Activated T-cell treated with anti-CD3 and anti-CD28 coated beads for 1 hour (primary cell): ENCODE measurements at places on chromosomes 7 and 10.
A peak's percentile ranks its signal among the peaks of the same experiment; 100 is the strongest.

DNA sequence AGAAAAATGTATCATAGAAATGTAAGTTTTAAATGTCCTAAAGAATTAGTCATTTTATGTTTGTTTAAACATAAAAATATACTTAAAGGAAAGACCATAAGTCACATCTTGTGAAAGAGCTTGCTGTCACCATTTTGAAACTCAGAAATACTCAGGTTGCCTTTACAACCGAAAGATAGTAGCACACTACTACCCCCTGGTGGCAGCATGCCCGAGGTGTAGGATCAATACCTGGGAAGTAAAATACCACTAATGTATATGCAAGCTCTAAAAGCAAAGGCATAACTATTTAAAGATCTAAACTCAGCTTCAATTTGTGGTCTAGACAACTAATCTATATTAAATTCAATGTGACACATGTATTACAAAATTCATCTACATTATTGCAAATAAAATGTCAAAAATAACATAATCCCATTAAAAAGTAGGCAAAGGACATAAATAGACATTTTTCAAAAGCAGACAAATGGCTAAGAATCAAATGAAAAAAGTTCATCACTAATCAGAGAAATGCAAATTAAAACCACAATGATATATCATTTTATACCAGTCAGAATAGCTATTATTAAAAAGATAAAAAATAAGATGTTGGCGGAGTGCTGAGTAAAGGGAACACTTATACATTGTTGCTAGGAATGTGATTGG, 47.7 kb upstream of the FGL2 start:
- DNase-seq = peak; percentile 86

- no peak for DNase-seq
These were observed 88.0 kb downstream of the CREM start for GRCh38 chr10:35214607-35215020.

GRCh38 chr7:49848211-49848841, 74.9 kb downstream of the VWC2 start:
- DNase-seq = no peak

DNA sequence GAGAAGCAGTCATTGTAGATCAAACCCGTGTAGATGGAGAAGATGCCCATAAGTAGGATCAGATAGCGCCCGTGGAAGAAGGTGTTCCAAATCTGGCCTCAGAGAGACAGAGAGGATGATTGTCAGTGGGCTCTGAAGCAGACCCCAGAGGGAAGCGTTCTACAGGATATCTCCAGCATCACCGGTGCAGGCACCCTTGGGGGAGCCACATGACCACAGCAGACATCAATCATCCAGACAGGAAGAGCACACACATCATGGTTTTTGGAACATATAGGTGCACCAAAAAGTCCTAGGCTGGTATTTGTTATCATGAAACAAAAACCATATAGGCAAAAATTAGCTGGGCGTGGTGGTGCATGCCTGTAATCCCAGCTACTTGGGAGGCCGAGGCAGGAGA, 44.0 kb upstream of the SVOPL start:
- no peak for DNase-seq

DNA sequence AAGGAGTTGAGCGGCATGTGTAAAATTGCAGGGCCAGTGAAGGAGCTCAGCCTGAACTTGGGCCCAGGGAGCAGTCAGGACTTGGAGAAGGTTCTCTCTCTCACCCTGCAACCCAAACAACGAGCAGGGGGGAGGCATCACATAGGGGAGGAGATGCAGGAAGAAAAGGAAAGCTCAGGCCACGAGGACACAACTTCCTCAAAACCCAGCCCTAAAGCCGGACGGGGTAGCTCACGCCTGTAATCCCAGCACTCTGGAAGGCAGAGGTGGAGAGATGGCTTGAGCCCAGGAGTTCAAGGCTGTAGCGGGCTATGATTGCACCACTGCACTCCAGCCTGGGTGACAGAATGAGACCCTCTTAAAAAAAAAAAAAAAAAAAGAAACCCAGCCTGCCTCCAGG, 629.1 kb downstream of the PARD3 start:
- DNase-seq = no peak

- DNase-seq = no peak
These were observed 40.7 kb downstream of the RALA start for GRCh38 chr7:39664057-39664456.

DNA sequence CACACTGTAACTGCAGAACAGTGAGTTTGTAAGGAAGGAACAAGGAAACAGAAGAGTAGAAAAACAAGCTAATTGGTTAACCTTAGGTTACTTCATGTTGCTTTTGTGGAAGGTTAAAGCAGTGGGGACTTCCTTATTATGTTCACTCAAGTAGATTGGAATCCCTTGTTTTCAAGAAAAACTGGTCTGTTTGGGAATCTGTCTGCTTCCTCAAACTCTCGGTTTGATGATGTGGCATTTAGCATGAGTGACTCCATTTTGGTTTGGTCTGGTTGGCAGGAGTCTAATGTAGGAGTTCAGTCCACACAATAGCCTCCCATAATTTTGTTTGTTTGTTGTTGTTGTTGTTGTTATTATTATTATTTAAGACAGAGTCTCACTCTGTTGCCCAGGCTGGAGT, 3.8 kb upstream of the TRIM56 start:
- DNase-seq = no peak

DNA sequence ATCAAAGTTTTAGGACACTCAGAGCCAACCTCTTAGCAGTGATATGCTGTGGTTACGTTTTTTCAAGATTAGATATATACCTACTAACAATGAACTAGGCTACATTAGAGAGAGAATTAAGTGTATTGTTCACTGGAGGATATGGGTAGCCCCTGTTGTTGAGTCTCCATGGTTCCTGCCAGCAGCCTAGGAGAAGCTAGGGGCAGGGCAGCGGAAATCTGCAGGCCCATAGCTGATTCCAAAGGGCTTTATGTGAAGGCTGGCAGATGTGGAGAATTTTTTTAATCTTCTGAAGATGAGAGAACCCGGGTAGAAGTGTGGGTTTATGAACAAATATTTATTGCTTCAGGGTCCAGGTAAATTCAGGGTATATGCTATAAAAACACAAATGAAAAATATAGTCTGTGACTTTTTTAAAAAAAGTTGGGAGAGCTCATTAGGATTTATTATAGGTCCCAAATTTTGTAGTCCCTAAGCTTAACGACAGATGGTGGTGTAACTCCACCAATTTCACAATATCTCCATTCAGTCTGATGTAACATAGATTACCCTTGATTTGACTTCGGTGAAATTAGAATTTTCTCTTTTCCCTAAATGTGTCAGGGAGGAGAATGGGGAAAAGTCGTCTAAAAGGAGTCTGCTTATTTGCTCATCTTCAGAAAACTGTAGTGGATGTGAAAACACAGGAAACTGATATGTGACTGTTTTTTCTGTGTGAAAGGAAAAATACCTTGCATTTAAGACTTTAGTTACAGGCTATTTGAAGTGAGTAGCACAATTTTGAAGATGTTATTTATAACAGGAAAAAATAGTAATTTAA, 163.0 kb upstream of the PPP1R3A start:
- no peak for DNase-seq

GRCh38 chr7:158827411-158828132, 1.7 kb downstream of the ESYT2 start:
- no peak for DNase-seq

- DNase-seq = no peak
These were observed 27.1 kb downstream of the ZNF800 start for GRCh38 chr7:127365164-127365956.

GRCh38 chr10:3364768-3365480, 192.3 kb upstream of the PITRM1 start:
- no peak for DNase-seq

DNA sequence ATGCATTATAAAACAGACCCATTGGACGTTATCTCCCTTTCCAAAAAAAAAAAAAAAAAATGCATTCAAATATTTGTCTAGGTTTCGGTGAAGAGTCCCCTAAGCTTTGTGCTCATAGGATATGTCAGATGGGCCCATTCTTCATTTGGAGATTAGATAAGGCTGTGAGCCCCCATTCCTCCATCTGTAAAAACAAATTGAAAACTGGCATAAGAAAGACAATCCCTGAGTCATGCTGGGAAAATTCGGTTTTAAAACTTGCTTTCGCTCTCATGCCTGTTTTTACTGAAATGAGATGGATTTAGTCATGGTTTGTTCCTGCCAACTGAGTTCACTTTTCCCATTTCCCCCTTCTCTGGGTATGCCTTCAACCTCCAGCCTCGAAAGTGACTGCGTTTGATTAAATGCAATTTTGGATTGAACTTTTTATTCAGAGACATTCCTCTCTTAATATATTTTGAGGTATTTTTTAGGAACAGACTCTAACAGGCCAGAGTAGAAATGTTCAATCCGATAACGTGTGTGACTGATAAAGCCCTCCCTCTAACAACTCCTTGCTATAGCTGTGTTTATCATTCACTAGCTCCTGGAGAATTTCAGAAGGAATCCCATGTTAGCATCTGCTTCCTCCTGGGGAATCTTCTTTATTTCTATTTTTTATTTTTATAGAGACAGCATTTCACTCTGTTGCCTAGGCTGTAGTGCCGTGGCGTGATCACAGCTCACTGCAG, 190.9 kb upstream of the LYZL2 start:
- DNase-seq = no peak

- no peak for DNase-seq
These were observed 114.7 kb upstream of the ADCY1 start for GRCh38 chr7:45459476-45459875.

- DNase-seq = no peak
These were observed 10.0 kb downstream of the CAV1 start for GRCh38 chr7:116534790-116535189.

DNA sequence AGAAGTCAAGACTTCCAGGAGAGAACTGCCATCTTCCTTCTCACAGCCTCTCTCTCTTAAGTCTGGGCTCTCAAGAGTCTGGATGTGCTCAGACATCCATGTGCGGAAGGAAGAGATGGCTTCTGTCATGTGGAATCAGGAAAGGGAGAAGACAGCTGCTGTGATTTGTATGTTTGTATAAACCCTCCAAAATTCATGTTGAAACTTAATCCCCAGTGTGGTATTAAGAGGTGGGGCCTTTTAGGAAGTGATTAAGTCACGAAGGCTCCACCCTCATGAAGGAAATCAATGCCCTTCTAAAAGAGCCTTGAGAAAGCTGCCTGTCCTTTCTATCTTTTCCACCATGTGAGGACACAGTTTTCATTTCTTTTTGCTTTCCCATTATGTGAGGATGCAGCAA, 73.9 kb upstream of the PTN start:
- DNase-seq = no peak

DNA sequence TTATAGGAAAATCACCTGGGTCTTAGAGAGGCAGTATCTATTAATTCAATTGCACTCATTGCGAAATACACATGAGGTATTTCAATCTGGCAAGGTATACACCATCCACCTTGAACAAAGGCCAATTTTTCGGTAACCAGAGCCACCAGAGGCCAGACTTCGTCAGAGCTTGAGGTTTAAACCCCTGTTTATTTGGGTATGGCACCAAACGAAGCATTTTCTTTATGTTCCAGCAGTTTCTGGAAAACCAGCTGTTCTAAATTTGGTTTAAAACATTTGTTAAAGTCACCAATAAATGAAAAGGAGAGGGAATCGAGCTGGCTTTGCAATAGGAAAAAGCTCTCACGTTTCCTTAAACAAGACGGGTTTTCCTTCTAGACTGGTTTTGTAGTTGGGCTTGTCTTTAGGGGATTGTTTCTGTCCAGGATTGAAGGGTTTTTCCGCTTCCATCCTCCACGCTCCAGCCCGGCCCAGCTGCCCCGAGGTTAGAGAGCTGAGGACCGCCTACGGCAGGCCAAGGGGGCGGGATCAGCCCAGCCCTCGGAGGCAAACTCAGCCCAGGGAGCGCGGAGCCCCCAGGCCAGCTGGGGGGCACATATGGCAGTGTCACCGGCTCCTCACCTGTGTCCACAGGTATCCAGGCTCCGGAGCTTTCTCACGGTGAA, 539.4 kb upstream of the MGMT start:
- DNase-seq = no peak

DNA sequence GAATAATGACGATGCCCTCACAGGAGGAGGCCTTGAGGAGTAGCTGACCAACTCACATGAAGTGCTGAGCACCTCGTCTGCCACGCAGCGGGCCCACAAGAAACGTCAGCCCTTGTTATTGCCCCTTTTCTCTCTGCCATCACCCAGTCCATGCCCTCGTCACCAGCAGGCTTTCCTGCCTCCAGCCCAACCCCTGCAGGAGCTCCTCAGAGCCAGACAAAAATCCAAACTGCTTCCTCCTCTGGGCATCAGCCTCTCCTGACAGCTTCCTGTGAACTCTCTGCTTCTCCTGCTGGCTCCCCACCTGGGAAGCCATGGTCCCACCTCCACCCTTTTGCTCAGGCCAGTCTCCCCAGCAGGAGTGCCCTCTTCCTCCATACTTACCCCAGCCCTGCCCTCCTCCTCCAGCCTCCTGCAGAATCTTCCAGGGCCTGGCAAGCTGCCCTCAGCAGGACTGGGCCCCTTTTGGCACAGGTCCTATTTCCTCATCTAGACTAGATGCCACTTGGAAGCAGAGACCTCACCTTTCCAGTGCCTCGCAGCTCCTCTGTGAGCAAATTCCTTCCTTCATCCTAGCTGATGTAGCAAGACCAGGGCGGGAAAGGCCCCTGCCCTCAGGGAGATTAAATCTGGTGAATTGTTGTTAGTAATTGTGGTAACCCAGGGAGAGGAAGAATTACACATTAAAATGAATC, 115.1 kb downstream of the C10orf105 start:
- DNase-seq = no peak

DNA sequence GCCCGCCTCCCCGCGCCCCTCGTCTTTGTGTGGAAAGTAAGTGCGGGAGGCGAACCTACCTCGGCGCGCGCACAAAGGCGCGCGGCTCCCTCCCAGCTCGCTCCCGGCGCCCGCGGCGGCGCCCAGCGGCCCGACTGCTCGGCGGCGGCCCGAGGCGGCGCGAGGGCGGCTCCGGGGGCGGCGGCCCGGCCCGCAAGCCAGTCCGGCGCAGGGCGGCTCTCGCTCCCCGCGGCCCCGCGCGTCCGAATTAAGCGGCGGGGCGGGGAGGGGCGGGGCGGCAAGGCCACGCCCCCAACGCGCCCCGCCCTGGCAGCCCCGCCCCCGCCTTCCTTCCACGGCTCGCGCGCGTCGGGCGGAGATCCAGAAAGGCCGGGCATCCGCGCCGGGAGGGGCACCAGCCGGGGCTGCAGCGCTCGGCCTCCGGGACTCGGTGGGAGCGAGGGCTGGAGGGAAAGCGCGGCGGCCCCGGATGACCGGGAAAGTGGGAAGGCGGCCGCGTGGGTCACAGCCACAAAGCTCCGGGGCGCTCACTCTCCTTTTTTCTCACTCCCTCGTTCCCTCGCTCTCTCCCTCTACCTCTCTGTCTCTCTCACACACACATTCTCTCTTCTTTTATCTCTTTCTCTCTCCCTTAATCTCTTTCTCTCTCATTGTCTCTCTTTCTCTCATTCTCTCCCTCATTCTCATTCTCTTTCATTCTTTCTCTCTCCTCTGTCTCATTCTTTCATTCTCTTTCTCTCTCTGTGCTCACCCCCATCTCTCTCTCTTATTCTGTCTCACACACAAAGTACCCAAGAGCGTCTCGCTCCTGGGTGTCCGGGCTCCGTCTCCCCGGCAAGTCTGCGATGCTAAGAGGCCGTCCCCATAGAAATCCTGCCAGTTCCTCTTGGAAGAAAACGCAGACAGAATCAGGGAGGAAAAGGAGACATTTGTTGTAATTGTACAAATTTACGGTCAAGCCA, 170.2 kb downstream of the FAM107B start:
- DNase-seq = peak; percentile 74
